Caco-2 (cell line): ENCODE measurements at places on chromosomes 12 and 14. TPM values are rescaled to one million over a fixed set of nuclear protein-coding genes. Genes with fewer than 3 reads are reported as not detected.

DNA sequence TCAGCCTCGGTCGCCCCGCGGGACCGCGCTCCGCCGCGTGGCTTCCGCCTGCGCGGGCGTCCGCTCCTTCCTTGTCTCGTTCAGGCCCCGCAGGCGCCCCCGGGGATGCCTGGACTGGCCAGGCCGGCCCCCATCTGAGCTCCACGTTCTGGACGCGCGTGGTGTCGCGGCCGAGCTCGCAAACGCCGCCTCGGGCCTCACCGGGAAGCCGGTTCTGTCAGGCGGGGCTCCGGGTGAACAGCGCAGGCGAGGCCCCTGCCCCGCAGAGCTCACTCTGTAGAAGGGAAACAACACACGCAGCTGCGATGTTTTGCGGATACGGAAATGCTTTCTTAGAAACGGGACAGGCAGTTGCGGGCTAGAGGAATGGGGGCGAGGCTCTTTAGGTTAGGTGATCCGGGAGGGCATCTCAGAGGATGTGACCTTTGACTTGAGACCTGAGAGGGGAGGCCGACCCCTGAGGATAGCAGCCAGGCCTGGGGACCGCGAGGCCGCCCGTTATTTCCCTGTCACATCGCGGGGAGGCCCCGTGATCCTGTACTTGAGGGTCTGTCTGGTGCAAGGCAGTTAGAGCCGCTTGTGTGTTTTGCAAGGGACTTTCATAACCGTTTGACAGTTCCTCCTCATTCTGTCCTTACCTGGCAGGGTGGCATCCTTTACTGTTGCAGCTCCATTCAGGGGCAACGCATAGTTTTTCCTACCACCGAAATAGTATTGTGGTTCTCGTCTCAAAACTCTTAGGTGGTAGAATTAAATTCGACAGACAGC lies 584 bp downstream of the VRK1 start:
- DNase-seq, result peak; percentile 51

DNA sequence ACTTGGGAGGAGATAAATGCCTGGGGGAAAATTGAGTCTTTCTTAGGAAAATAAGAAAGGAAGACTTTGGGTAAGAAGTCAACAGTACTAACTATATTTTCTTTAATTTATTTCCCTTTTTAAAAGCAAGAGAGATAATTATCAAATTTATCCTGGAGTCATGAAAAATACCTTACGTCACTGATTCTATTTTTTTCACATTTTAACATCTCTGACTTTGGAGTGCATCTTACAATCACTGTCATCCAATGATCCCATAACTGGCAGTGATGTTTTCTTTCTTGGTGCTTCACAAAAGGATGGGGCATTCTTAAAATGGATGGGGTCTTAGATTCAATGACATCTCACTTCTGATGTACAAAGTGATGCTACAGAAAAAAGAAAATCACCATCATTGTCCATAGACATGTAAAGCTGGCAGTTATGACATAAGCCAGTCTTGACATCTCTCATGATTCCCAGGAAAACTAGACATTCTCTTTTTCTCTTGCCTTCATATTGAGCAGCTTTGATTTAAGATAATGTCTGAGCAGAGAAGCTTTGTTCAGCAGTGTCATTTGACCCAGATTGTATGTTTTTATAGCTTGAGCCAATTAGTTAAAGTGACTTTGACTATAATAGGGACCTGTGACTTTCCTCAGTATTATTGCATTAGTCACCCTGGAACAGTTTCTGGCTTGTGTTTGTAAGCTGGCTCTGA lies 236.2 kb downstream of the EGLN3 start:
- no peak for DNase-seq

TAS2R13 gene
- 1.6 and 2.0 TPM in 2 replicates for total RNA-seq

PIANP gene
- total RNA-seq, result 0.37 and 0.48 TPM in 2 replicates

NGDN gene
- 54.5 and 55.0 TPM in 2 replicates for total RNA-seq
